ENCODE measurements at places on chromosomes 4 and X.

DNA sequence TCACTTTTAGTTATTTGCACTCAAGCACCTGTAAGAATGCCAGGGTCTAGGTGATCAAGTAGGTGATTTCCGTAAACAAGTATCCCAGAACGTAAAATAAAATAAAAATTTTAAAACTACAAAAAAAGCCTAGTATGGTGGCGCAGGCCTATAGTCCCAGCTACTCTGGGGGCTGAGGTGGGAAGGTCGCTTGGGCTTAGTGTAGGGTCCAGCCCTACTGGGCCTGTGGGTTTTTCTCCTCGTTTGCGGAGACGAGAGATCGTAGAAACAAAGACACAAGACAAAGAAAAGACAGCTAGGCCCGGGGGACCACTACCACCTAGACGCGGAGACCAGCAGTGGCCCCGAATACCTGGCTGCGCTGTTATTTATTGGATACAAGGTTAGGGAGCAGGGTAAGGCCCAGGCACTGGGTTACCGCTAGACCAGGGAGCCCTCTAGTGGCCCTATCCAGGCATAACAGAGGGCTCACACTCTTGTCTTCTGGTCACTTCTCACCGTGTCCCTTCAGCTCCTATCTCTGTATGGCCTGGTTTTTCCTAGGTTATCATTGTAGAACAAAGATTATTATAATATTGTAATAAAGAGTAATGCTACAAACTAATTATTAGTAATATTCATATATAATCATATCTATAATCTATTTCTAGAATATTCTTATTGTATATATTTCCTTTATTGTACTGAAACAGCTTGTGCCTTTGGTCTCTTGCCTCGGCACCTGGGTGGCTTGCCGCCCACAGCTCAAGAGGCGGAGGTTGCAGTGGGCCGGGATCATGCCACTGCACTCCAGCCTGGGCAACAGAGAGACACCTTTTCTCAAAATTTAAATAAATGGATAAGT, 38.4 kb downstream of the SAGE1 start:
- peak; percentile 2 for DNase-seq

GRCh38 chrX:25012433-25012735, 3.4 kb downstream of the ARX start:
- no peak for DNase-seq

GRCh38 chr4:10738826-10739489, 54.4 kb upstream of the CLNK start:
- DNase-seq, result no peak

DNA sequence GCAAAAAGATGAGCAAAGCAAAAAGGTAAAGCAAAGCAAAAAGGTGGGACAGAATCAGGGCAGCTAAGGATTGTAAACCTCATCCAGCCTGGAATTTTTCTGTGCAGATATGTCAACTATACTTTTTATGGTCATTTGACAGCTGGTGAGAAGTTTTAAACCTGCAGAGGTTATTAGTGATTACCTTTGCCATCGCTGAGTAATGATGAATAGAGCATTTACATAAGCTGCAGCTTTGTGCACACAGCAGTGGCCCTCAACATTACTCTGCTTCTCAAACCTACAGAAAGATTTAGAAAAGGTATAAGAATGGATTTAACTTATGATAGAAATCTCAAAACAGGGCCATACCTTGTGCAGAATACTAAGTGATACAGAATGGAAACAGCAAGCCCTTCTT, 54.5 kb upstream of the C4orf54 start:
- no peak for DNase-seq

- no peak for DNase-seq
These were observed 472.6 kb upstream of the CPEB2 start for GRCh38 chr4:14529653-14530052.

- no peak for DNase-seq
These were observed 85.4 kb downstream of the DCHS2 start for GRCh38 chr4:154406018-154406795.

DNA sequence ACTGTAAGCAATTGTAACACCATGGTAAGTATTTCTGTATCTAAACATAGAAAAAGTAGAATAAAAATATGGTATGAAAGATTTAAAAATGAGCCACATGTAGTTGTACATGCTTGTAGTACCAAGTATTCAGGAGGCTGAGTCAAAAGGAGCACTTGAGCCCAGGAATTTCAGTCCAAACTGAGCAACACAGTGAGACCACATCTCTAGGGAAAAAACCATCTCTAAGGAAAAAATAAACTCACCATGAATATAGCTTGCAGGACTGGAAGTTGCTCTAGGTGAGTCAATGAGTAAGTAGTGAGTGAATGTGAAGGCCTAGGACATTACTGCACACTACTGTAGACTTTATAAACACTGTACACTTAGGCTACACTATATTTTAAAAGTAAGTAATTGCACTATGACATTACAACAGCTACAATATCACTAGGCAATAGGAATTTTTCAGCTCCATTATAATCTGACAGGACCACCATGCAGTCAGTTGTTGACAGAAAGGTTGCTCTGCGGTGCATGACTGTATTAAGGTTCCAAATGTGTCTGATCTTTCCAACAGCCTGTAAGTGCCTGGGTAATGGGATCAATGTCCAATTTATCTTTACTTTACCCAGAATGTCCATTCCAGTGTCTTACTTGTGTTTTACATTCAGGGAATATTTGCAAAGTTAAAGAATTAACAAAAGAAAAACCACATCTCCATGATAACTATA, 28.9 kb upstream of the LRBA start:
- DNase-seq, result no peak

DNA sequence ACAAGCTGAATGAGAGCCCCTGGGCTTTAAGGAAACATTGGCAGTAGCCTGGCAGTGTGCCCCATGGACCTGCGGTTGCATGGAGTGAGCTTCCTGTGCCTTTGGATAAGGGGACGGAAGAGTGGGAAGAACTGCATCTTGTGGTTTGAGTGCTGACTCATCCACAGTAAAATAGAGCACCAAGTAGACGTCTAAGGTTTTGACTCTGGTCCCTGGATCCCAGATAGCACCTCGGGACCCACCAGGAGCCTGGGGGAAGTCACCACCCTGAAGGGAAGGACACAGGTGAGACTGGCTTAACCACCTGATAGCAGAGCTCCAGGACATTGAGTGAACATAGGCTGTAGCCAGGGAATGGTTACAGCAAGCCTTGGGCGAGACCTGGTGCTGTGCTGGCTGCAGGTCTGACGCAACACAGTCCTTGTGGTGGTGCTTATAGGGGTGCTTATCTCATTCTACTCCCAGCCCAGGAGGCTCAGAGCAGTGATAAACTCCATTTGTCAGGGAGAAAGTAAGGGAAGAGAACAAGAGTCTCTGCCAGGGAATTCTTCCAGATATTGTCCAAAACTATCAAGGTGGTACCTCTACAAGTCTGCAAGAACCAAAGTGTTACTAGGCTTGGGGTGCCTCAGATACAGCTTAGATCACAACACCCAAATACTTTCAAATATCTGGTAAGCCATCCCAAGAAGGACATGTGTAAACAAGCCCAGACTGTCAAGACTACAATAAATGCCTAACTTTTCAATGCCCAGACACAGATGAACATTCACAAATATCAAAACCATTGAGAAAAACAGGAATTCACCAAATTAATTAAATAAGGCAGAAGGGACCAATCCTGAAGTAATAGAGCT, 123.6 kb upstream of the TET2 start:
- DNase-seq, result no peak

- no peak for DNase-seq
These were observed 204.2 kb downstream of the GPC3 start for GRCh38 chrX:133781174-133781573.

- no peak for DNase-seq
These were observed 502.9 kb upstream of the GNPDA2 start for GRCh38 chr4:45229206-45229605.

DNA sequence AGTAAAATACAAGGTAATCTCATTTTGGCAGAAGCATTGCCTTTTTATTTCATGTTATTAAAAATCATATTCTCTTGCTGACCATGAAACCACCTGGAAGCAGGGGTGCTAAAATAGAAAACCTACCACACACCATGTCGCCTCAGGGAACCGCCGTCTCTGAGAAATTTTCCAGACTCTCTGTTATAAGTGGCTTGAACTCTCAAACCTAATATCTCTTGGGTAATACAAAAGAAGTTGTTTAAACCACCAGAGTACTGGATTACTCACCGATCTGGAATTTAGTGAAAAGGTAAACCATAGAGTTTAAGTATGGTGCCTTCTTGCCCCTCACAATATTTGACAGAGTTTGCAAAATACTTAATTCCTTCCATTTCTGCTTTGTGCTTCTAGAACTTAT, 27.7 kb downstream of the ENPP6 start:
- DNase-seq, result no peak

DNA sequence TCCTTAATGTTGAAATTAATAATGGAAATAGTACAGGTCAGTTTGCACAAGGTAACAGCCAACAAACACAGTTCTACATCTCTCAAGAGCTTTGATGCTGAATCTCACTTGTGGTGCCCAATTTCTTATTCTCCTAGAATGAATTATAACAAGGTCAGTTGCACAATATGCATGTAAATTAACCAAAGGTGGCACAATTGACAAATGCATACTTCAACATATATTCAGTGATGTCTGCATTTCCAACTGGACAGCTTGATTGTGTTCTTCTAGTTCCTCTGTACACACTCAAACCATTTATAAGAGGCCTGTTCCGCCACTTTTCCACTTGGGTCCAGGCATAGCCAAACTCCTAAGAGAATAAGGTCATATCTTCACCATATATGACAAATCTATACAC, 210.3 kb upstream of the EPHA5 start:
- DNase-seq, result no peak

DNA sequence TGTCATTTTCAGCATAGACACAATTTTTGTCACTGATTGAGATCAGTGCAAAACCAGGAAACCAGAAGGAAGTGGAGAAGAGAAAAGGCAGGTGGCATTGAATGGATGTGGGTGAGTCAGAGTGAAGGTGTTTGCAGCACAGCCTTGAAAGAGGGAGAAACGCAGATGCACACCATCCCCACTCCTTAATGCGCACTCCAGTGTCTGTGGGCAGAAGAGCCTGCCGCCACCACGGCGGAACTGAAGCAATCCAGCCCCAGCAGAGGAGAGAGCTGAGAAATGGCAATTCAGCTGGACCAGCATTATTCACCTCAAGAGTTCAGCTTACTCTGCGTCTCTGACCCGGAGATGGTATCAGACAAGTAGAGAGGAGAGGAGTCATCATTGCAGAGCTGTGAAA, 393.1 kb upstream of the FRG1 start:
- no peak for DNase-seq

DNA sequence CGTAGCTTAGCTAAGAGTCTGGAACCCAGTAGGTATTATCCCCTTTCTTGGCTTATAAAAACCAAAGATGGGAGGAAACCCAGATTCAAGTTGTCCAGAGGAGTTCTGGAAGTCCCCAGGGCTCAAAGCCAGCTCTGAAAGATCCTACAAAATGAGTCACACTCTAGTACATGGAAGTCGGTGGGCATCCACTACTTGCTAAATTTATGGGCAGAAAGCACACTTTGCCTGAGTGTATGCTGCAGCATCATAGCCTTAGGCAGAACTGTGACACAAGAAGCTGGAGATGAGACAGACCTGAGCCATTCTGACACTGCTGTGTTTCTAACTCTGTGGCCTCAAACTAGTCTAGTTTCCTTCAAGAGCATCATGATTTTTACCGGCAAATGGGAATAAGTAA, 429.3 kb downstream of the AFF2 start:
- DNase-seq, result no peak

GRCh38 chr4:76952071-76952470, 2.5 kb downstream of the SEPTIN11 start:
- no peak for DNase-seq

DNA sequence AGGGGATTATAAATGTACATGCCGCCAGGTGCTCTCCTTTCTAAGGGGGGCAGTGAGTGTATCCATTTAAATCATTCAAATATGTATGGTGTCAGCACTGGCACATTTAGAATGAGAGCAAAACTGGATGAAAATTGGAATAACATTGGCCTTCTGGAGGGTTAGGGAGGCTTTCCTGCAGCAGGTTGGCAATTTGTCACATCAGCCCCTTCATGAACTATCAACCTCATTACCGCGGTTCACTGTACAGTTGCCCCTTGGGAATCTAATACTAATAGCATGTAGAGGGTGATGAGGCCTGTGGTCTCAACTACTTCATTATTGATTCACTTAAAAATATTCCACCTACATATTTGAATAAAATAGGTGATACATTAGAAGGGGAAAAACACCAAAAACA, 117.9 kb downstream of the PDHA2 start:
- DNase-seq, result no peak

GRCh38 chrX:27953171-27953570, 28.1 kb downstream of the DCAF8L1 start:
- DNase-seq, result no peak

Data from anterior cingulate cortex (tissue), 58 donors.